Activated CD4-positive, alpha-beta T cell treated with anti-CD3 and anti-CD28 coated beads, Interleukin-2, amount 50 U/mL, for 16 hours (primary cell): ENCODE measurements at places on chromosomes 7 and 10.

GRCh38 chr10:78904196-78904595 is 164.6 kb upstream of the ZMIZ1 start:
- no peak for DNase-seq

GRCh38 chr7:2972835-2973161 is 70.9 kb downstream of the CARD11 start:
- DNase-seq = no peak

DNA sequence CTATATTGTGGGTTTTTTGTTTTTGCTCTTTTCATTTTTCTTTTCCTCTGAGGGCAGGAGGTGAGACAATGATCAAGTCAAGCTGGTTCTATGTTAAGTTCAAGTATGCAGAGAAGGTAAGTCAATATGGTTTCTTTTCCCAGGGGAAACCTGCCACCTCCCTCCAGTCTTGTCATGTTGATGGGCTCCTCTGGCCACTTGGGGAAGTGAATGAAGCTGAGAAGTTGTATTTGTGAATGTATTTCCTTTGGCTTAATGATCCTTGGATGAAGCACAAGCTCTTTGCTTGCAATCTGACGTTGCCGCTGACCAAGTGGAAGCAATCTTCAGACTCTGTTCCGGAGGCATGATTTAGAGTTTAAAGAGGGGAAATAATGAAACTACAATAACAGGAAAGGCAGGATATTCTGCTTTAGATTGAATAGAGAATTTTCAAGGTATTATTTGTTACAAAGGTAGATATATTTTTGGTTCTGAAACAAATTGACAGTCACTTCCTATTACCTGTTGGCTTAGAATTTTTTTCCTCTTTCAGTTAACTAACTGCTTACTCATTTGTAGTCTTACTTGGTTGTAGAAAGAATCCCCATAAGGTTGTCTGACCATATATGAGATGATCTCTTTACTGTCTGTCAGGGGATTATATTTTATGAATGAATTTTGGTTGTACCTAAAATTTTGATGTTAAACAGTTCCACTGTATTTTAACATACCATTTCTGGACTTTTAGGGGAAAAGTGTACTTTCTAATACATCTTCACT is 369.6 kb downstream of the AUTS2 start:
- no peak for DNase-seq

DNA sequence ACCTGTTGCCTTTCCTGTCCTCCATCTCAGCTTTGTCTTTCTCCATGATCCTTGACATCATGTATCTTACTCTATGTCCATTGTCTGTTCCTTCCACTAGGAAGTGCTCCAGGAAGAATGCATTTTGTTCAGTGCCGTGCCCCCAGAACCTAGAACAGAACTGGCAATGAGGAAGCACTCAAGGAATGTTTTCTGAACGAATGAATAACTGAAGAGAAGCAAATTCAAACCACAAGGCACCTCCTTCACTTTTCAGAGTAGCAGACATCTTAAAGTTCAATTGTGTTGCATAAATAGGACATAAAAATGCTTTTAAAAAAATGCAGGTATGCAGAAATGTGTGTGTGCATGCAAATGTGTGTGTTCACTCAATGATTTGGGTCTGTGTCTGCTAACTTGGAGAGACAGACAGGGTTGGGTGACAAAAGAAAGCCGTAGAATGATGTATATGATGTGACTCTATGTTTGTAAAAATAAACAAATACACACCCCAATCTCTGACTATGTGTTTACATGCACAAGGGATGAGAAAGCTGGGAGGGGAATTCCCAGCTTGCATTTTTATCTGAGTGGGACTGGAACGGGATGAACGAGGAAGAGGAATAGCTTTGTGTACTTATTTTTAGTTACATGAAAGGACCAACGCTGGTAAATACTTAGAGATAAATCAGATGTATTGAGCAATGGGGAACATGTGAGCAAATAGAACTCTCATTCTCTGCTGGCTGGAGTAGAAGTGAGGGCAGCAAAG is 237.7 kb downstream of the FANK1 start:
- no peak for DNase-seq

DNA sequence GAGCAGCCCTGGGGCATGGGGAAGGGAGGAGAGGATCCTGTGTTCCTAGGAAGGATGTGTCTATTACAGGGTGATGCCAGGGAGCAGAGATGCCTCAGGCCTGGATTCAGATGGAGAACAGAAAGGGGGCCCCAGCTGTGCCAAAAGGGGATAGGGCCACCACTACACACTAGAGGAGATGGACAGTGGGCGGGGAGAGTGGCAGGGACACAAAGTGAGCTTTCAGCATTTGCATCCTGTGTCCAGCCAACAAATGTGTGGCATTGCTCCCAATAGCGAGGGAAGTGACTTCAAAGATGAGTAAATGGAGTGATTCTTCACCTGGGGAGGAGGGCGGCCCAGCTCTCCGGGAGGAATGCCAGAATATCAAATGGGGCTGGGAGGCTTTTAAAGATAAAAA is 64.9 kb upstream of the WAPL start:
- DNase-seq = no peak

DNA sequence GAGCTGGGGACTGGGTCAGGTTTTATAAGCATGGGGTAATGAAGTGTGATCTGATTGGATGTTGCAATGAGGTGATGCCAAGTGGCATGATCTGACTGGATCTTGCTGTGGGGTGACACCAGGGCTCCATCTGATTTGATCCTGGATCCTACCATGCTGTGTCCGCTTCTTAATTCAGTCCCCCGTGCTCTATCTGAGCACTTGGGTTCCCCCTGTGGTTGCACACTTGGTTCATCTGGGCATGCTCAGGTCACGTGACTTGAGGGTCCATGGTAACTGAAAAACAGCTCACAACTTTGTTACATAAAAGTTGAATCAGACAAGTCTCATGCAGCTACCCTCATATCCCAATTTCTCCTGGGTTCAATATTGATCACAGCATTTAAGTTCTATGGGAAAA is 448.6 kb upstream of the NRP1 start:
- DNase-seq = no peak

GRCh38 chr7:101538596-101539459 is 90.3 kb downstream of the MYL10 start:
- DNase-seq = peak; percentile 44

DNA sequence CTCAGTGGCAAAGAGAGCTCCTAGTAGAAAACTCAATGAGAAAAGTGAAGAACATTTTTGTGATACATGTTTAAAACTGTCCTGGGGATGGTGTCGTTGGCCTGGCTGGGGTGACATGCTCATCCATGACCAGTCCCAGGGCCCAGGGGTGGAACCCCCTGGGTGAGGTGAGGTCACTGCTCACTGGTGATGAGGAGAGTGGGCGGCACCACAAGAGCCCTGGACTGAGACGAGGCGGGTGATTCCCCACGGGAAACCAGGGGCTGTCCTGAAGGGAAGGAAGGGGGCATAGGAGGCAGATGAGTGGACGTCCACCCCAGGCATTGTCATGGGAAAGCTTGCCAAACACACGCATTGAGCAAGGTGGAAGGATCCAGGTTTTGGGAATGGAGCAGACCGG is 54.6 kb downstream of the HTR5A start:
- no peak for DNase-seq

GRCh38 chr7:2360796-2361195 is 6.2 kb downstream of the EIF3B start:
- no peak for DNase-seq

GRCh38 chr10:43842496-43842895 is 193.8 kb upstream of the ZNF32 start:
- DNase-seq = no peak

DNA sequence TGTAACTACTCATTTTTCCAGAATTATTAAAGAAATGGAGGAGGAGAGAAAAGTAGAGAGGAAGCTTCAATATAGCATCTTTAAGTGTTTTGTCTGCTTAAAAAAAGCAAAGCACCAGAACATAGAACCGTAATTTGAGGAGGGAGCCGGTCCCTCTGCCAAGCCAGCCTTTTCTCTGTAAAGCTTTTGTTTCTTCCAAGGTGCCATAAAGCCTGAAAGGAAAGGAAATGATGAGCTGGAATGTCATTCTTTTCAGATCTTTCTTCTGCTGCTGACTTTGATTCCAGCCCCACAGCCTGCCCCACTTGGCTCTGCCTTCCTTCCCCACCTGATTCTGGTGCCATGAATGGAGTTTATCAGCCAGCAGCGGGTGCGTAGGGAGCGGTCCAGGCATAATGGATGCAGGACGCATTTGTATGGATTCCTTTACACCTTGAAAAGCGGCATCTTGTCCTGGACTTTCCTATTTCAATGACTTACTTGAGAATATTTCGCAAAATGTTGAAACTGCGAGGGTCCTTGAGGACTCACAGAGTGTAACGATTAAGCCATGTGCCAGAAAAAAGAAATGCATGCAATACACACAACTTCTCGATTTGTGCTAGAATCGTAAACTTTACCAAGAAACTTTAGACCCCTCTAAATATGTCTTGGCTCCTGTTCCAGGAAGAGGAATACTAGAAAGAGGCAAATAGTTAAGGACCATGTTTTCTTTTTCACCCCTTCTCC is 569.5 kb upstream of the MGMT start:
- DNase-seq = no peak

DNA sequence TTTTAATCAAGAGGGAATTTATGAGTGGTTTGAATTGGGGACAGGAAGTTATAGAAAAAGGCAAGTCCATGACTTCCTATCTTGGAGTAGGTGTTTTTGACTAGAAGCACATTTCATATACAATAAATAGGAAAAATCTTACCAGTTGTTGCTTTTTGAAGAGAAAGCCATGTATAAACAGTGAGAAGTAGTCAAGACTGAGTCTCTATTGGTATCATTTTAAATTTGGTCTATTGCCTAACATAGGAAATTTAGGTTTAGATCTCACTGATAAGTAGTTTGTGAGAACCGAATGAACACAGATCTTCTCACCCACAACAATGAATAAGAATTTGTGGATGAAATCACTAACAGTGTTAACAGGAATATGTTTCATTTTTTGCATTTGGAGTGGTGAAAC is 387.2 kb downstream of the BBS9 start:
- DNase-seq = no peak

DNA sequence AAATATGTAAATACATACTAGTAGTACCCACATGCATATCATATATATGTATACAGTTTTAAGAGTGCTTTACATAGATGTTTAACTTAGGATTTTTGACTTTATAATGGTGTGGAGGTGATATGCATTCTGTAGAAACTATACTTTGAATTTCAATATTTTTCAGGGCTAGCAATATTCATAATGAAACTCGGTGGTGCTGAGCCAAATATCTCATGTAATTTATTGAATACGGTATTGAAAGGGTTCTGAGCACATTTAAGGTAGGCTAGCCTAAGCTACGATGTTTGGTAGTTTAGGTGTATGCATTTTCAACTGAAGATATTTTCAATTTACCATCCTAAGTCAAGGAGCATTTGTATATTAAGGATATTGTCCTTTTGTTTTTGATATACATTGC is 36.0 kb downstream of the ZNRF2 start:
- peak; percentile 36 for DNase-seq

GRCh38 chr7:109873296-109873695 is 1217.6 kb upstream of the LRRN3 start:
- no peak for DNase-seq

DNA sequence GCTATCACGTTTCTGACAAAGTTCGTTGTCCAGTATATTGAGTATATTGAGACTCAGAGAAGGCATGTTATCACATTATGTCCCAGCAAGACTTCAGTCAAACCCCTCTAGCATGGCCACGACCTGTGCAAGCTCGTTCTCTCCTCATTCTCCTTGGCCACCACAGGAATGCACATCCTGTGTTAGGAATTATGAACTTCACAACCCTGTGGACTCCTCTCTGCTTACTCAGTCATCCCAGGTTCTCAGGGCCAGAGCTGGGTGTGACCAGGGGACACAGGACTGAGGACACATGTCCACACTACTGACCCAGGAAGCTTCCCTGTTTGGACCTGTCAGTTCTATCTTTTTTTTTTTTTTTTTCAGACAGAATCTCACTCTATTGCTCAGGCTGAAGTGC is 4.4 kb downstream of the SH2D4B start:
- DNase-seq = no peak

GRCh38 chr10:118332948-118333710 is 9.0 kb downstream of the FAM204A start:
- no peak for DNase-seq

GRCh38 chr7:100675581-100676350 is 2.2 kb downstream of the GNB2 start:
- DNase-seq = peak; percentile 89

DNA sequence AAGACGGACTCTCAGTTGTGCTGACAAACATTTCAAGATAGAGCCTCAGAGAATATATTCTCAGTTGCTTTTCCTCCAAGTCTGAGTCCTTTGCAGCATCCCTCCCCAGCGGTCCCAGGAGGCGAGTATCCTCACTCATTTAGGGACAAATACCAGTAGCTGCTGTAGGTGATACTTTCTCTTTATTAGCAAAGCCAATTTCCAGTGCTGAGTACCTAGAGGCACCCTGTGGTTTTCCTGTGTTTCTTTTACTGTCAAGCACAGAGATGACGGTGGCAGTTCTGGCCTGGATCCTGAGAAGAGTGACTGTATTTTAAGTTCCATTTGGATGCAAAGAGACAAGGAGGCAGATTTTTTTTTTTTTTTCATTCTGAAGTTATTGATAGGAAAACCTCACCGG is 1058.4 kb downstream of the SORCS3 start:
- no peak for DNase-seq

GRCh38 chr10:16497911-16498310 is 23.8 kb downstream of the C1QL3 start:
- DNase-seq = no peak

DNA sequence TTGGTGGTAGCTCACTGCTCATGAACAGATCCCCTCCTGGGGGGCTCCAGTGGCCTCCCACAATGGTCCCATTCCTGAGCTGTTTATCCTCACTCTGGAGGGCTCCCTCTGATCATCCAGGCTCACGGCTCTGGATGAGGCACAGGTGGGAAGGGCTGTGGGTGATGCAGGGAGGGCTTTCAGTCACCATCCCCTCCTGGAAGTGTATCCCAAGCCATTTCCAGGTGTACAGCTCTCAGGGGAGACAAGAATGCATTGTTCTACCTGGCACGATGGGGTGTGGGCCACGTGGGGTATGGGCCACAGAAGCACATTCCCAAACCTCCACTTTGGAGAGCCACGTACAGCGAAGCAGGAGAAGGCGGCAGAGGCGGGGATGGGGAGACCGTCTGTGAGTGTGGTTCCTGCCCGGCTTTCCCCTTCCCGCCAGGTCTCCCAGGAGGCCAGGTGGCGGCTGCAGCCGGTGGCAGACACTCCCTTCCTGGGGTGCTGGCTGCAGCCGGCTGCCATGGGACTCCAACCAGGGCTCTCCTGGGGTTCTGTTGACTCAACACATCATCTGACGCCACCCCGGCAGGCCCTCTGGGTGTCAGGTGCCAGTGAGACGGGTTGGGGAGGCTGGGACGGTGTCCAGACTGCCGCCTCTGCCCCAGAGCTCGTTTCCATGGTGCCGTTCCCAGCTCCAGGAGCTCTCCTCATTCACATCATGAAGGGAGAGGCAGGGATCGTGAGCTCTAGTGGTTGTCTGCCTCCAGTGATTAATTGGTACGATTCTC is 169.7 kb upstream of the RHEB start:
- no peak for DNase-seq

GRCh38 chr10:96337106-96337505 is 21.7 kb downstream of the OPALIN start:
- no peak for DNase-seq
